ENCODE measurements at places on chromosomes 12 and 14.

DNA sequence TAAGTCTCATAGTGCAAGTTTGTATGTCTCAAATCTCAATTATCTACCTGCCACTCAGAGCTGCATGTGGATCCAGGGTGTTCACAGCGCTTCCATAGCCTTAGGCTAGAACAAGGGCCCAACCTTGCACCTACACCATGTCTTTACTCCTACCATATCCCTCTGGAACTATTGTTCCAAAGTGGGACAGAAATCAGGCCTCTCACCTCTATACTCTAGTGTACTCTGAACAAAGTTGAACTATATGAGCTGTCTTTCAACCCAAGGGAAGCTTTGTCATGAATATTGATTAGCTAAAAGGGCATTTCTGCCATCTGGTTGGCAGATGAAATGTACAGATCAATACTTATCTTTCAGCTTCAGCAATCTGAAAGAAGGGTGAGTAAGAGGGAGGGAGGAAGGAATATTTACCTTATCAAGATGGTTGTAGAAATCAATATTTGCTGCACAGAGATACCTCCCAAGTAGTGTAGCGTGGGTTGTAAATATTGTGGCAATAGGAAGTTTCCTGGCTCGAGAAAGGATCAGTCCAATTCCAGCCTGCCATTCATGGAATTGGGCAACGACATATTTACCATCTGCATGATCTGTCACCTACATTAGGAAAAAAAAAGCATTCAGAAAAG, 30.8 kb downstream of the GYS2 start:
- DNase-seq: no peak

GRCh38 chr12:132163041-132163910, 19.0 kb downstream of the NOC4L start:
- no peak for DNase-seq

- no peak for DNase-seq
Measured at GRCh38 chr12:16417058-16417457, 69.6 kb downstream of the MGST1 start.

- no peak for DNase-seq
Measured at GRCh38 chr14:99700379-99700778, 16.3 kb downstream of the CYP46A1 start.

DNA sequence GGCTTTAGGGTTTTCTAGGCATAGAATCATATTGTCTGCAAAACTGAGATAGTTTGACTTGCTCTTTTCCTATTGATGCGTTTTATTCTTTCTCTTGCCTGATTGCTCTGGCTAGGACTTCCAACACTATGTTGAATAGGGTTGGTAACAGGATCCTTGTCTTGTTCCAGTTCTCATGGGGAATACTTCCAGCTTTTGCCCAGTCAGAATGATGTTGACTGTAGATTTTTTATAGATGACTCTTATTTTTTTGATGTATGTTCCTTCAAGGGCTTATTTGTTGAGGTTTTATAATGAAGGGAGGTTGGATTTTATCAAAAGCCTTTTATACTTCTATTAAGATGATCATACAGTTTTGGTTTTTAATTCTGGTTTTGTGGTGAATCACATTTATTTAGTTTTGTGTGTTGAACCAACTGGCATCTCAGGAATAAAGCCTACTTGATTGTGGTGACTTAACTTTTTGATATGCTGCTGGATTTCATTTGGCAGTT, 478.2 kb downstream of the TMEM117 start:
- no peak for DNase-seq

- no peak for DNase-seq
Measured at GRCh38 chr12:79661629-79662028, 29.1 kb downstream of the PAWR start.
